ENCODE measurements at places on chromosomes 1 and 21. TPM values are rescaled to one million over a fixed set of nuclear protein-coding genes. Genes with fewer than 3 reads are reported as not detected.

GRCh38 chr1:90149101-90149500, 154.2 kb downstream of the ZNF326 start:
- DNase-seq, result no peak

Gene OR2T5
- not detected for total RNA-seq

DNA sequence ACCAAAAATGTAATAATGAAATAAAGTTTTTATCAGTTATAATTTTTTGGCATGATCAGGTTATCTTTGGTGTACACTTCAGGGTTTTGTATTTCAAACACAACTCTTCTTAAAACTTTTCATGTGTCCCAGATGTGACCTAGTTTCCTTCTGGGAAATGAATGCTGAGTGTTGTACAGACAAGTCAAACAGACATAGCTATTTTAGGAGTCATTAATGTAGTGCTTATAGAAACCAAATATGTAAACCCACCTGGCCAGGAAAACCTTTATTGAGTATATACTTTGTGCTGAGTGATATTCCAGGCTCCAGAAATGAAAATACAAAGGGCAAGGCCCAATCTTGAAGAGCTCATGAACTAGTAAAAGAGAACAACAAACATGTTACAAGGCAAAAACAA, 25.9 kb upstream of the HOOK1 start:
- DNase-seq, result no peak

DNA sequence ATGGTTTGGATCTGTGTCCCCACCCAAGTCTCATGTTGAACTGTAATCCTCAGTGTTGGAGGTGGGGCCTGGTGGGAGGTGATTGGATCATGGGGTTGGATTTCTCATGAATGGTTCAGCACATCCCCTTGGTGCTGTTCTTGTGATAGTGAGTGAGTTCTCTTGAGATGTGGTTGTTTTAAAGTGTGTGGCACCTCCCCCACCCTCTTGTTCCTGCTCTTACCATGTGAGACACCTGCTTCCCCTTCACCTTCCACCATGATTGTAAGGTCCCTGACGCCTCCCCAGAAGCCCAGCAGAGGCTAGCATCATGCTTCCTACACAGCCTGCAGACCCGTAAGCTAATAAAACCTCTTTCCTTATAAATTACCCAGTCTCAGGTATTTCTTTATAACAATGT, 55.8 kb downstream of the SUSD4 start:
- DNase-seq, result no peak

- no peak for DNase-seq
Observed at GRCh38 chr1:24043345-24044032, 63.4 kb upstream of the SRSF10 start.

Gene IL20
- total RNA-seq, result not detected

Gene MAEL
- total RNA-seq, result not detected

DNA sequence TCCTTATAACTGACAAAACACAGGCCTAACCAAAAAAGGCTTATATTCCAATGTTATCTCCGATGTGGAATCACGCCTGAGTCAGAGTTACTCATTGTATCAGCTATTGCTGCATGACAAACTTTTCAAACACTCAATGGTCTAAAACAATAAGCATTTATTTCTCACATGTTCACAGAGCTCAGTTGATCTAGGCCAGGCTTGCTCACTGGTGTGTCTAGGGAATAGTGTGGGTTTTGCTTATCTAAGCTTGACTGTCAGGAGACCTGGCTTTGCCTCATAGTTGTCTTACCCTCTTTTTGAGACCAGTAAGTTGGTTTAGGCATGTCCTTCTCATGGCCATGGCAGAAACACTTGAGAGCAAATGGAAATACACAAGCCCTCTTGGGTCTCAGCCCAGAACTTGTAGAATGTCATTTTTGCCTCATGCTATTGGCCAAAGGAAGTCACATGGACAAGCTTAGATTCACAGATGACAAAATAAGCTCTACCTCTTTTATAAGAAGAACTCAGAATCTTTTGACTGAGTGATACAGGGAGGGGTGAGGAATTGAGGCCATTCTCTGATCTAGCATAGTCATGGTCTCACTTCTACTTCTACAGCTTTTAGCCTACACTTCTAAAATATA, 130.8 kb downstream of the HMCN1 start:
- DNase-seq, result no peak

Gene TTC22
- total RNA-seq, result not detected
